Activated T-helper 1 cell treated with Interleukin-2 at 50 U/mL for 16 hours (primary cell): ENCODE measurements at places on chromosomes 7 and 10.

DNA sequence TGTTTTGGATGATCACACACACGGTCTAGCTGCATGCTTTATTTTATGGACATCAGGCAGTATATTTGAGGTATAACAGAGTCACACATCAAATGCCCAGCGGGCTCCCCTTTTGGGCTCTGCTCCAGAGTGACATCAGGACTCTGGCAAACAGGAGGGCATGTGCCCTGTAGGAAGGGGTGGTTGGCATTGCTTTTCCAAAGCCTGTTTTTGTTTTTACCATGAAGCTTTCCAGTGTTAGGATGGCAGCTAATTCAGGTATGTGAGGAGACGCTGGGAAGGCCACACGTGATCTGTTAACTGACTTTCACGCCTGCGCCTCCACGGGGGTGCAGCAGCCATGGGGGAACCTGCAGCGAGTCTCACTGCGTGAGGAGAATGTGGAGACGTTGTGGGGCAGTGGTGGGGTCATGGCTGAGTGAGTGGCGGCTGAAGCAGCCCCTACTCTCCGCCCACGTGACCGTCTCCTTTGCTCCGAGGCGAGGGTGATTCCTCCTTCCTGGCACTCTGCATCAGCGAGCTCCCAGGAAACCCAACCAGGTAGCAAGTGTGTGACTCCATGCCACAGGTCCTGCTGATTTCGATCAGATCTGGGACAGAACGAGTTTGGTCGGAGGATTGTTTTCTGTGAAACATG is 117.7 kb downstream of the ANKRD61 start:
- DNase-seq = no peak

DNA sequence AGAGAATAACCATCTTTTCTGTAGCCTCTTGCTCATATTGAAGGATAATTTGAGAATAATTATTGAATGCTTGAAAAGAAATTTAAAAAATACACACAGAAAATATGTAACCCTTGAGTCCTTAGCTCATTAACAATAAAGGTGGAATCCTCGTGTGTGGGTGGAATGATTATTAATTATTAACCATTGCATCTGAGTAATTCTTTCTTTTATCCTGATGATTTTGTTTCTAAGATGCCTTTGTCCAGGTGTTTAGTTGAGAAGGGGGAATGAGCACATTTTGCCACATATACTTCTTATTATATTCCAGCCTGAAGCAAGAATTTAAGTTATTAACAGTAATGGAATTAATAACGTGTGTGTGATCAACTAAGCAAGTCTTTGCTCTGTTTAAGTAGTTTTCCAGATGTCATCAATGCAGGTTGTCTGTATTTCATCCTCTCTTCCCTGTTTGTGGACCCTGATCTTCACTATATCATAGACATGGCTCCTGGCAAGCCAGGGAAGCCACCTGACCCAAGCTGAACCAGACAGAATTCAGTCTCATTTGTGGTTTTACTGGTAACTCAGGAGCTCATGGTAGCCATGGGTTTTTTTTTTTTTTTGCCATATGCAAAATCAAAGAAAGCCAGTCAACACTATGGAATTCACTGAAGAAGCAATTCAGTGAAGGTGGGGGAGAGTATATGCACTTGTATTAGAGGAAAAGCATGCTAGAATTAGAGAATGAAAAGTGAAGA is 144.3 kb downstream of the KIF20B start:
- no peak for DNase-seq

GRCh38 chr7:39507866-39508551 is 58.2 kb upstream of the YAE1 start:
- DNase-seq = no peak

- no peak for DNase-seq
Measured at GRCh38 chr7:105413887-105414437, 25.2 kb upstream of the SRPK2 start.

- DNase-seq = no peak
Measured at GRCh38 chr10:12614177-12614995, 265.0 kb downstream of the CAMK1D start.

GRCh38 chr10:47145290-47145934 is 154.6 kb upstream of the GDF10 start:
- DNase-seq = no peak

DNA sequence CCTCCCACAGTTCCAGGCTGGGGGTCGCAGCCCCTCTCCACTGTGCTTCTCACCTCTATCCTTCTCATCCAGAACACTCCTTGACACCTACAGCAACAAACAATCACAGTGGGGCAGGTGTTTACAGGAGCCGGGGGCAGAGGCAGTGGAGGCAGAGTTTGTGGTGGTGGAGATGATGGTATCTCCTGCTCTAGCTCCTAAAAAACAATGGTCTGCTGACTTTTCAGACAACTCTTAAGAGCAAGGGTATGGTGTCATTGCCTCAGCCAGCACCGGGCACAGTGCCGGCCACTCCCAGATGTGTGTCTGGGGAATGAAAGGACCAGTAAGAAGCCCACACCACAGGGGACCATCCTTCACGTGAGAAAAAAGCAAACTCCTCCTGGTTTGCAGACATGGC is 36.3 kb upstream of the ANTXRL start:
- no peak for DNase-seq

GRCh38 chr10:116269619-116270018 is 3.4 kb downstream of the GFRA1 start:
- DNase-seq = no peak

GRCh38 chr7:45979275-45980180 is 58.5 kb upstream of the IGFBP3 start:
- no peak for DNase-seq

DNA sequence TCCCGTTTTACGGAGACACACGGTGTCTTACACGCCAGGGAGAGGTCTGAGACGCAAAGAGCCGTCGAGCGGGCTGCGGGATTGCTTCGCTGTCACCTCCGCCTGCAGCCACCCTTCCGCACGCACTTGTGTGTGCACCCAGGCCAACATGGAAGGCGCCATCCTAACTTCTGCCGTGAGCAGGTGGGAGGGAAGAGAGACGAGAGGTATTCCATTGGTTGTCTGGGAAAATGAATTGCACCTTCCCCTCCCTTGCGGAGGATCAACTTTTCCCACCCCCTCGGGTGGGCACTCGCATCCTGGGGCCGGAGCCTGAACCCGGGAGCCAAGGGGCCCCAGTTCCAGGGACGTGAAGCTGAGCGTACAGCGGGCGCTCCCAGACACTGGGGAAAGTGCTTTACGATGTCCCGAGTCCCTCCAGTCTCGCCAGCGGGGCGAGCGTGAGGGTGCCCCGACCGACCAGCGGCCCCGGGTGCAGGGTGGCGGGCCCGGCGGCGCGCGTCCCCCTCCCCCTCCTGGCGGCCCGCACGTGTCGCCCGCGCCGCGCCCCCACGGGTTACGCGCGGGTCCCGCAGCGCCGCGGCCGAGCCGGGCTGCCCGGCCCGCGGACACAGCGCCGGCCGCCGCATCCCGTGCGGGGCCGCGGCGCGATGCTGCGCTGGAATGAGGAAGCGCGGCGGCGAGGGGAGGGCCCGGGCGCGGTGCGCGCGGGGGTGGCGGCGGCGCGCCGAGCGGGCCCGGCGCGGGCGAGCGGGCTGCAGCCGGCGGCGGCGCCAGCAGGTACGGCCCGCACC is 984 bp upstream of the IKZF1 start:
- no peak for DNase-seq

- DNase-seq = no peak
Measured at GRCh38 chr10:110355922-110356627, 51.4 kb upstream of the SMNDC1 start.

DNA sequence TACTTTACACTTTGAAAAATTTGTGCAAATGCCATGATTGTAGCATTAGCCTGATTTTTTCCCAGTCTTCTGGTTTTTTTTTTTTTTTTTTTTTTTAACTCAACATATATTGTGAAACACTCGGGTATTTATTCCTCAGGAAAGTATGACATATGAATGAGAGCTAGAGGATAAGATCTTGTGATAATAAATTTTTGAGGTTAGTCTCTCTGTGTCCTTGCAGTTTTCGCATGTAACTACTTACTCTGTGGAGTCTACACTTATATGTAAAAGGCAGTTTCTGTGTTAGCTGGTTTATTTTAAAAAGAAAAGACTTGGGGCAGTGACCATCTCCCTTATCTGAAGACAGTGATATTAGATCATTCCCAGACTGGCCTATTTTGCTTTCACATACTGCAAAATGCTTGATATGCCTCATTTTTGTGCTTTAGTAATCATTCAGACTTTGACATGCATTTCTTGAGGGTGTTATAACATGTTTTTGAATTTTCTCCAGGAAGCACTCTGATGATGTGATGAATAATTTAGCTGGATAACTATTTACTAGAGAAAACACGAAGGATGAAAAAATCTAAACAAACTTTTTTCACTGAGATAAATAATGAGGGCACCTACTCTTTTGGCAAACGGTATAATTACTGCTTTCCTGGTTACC is 371.0 kb downstream of the NRG3 start:
- DNase-seq = no peak

DNA sequence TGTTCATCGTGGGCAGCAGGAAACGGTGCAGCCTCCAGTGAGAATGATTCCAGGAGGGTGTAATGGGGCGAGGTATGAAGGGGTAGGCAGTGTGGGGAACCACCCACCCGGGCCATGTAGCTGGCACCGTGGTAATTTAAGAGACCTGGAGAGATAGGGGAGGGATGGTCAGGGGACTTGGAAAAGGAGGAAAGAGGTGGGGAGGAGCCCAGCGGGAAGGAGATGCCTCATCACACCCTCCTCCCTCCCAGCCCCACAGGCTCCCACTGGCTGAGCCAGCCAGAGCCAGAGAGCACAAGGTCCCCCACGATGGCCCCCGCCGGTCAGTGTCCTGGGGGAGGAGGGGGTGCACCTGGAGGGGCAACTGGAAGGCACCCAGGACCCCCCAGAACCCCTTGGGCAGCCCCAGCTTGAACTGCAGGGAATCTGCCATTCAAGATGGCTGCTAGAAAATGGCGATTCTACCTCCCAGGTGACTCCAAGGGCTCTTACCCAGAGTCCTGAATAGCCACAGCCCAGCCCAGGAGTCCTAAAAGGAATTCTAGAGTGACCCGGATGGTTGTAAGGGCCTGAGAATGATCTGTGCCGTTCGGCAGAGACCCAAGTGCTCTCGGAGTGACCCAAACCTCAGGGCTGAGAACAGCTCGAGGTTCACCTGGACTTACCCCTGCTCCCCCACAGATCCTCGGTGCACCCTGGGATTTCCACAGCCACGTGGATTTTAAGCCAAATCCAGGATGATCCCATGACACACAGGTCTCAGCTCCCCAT is 28.8 kb downstream of the CALML3 start:
- DNase-seq = no peak

GRCh38 chr10:21523557-21524008 is 1.9 kb downstream of the SKIDA1 start:
- no peak for DNase-seq

- no peak for DNase-seq
Measured at GRCh38 chr10:124654686-124655085, 89.5 kb downstream of the FAM53B start.

DNA sequence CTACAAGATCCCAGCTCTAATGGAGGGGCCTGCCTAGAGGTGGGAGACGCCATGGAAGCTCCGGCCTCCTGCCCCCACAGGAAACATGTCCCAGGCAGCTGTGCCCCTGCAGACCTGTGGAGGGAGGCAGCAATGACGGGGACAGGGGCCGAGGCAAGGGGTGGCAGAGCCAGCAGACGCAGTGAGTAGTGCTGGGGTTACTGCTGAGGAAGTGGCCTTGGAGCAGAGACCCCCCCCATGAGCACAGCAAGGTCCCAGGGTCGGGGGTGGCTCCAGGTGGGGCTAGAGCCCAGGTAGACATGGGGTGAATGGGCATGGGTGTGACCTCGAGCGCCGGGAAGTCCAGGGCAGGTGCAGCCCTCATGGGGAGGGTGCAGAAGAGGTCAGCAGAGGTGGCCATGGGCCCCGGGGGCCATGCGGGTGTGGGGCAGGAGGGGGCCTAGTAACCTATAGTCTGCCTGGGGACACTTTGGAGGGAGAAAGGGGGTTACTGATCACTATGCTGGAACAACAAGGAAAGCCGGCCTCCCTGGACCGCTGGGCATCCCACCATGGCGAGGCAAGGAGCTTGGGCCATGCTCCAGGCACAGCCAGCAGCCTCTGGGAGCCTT is 45.5 kb downstream of the JAKMIP3 start:
- no peak for DNase-seq

DNA sequence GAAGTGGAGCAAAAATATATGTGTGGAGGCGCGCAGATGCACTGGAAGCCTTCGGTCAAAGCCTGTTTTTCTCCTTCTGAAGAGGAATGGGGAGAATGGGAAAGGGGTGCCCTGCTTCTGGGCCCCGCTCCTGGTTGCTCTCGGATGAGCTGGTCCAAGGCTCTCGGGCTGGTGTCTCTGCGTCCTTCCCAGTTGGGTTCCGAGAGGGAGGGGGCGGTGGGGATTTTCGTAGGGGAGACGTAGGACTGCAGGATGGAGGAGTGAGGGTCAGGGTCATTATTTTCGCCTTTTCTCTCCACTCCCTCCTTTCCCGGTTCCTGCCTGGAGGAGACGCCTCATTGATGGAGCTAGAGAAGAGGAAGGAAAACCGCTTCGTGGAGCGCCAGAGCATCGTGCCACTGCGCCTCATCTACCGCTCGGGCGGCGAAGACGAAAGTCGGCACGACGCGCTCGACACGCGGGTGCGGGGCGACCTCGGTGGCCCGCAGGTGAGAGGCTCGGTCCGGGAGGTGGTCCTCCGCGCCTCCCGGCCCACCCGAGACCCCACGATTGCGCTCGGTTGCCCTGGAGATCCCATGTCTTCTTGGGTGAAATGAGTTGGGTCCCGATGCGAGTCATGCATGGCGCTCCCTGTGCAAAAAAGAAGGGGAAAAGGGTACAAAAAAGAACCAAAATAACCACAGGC is 790 bp downstream of the ADAM22 start:
- DNase-seq = no peak

GRCh38 chr10:113020838-113021237 is 70.8 kb downstream of the TCF7L2 start:
- DNase-seq = no peak

DNA sequence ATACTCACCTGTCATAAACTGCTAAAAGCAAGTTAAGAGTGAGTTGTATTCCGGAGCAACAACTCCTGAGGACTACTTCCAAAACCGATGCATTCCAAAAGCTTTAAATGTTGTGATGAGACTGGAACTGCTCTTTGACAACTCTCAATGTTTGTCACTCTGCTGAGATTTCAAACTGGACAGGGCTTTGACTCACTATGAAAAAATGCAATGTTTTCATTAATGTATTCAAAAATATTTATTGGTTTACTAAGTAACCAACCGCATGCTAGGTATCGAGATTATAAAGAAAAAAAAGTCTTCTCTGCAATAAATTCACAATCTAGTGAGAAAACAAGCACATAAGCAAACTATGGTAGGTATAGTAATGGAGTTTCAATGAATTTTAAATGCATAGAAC is 107.9 kb upstream of the GNAI1 start:
- DNase-seq = no peak

DNA sequence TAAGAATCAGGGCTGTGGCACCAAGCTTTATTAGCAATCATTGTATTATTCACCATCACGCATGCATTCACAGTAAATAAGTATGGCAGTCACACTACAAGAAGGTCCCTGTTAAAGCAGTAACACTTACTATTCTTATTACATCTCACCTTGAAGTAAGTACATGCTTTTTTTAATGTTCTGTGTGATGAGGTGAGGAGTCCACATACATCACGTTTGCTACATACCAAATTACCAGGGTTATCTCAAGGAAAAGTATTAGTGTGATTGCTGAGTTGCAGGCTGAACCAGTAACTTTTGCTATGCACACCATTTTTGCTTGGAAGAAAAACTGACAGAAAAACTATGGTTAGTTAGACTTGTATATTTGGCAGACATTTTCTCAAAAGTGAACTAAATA is 24.7 kb downstream of the CPA1 start:
- DNase-seq = no peak

- DNase-seq = no peak
Measured at GRCh38 chr7:95905167-95905566, 132.8 kb downstream of the DYNC1I1 start.

- no peak for DNase-seq
Measured at GRCh38 chr10:70782746-70783680, 2.2 kb downstream of the TBATA start.
